ENCODE measurements at places on chromosomes 5 and 9. TPM values are rescaled to one million over a fixed set of nuclear protein-coding genes. Genes with fewer than 3 reads are reported as not detected.

Gene GFI1B
- total RNA-seq: not detected

Gene PCDHB4
- not detected for total RNA-seq

Gene PCDHA12
- total RNA-seq: not detected

Gene IQGAP2
- 30.3 TPM for total RNA-seq

Gene NUTM2G
- total RNA-seq: not detected

Gene QRFP
- total RNA-seq: not detected

Gene HTR4
- total RNA-seq: not detected

Gene PRRT1B
- total RNA-seq: not detected

Gene PCDHAC2
- total RNA-seq: not detected

Gene THBS4
- 0.76 TPM for total RNA-seq

Gene PKN3
- total RNA-seq: 7.2 TPM

Gene LEAP2
- total RNA-seq: 1.8 TPM

Gene PCDHB16
- not detected for total RNA-seq

Gene DAB2IP
- 0.18 TPM for total RNA-seq

Gene CDKN2B-AS1
- total RNA-seq: not detected

Gene PPP3R2
- total RNA-seq: not detected

Gene BTNL3
- total RNA-seq: not detected

Gene MAMDC2
- total RNA-seq: not detected

Gene GDNF
- not detected for total RNA-seq
